Nucleus accumbens (tissue), 56 donors: ENCODE measurements at places on chromosomes 3 and 15.

GRCh38 chr3:194375473-194376240 lies 6.1 kb upstream of the LRRC15 start:
- DNase-seq, result no peak

DNA sequence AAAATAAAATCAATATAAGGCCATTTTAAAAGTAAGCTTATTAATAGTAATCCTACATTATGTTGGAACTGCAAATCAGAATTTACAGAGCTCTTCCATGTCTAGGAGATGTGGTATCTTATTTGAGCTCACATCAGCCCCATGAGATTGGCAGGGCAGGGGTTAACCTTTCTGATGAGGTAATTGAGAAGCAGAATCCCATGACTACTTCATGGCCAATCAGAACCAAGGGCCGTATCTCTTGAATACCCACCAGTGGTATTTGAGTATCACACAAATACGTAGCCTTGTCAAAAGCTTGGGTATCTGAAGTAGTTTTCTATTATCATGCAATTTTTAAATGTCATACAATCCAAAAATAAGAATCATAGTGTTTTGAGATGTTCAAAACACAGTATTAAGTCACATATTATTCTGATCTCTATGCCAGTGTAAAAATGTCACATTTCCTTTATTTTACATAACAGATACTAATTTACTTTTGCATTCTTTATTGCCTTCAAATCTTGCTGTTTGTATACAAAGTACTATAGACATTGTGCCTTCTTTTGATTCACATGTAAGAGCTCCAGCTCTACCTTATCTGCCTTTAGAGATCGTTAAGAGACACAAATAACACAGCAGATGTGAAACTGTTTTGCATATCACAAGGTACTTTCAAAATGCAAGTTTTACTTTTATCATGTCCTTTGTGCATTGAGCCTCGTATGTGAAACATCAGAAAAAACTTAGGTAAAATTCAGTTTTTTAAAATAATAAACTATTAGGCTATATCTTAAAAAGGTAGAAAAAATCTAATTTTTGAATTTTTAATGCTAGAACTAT lies 251.7 kb upstream of the GOLGA6L4 start:
- no peak for DNase-seq

DNA sequence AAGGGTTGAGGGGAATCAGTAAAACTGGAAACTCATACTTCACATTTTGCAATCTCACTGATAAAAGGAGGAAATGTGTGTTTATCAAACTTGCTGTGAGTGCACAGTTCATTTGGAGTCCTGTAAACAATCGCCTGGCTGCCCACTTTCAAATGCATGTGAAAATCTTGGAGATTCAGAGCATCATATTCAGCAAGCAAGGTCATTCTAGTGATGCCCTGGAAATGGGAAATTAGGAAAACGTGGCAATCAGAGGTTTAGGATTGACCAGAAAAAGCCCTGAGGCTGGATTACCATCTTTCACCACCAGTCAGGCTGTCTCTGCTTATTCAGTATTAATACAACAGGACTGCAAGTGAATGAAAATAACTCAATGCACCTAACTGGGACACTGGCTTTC lies 23.9 kb downstream of the DPH6 start:
- no peak for DNase-seq

- no peak for DNase-seq
These were observed 29.1 kb downstream of the MEF2A start for GRCh38 chr15:99594916-99595315.

DNA sequence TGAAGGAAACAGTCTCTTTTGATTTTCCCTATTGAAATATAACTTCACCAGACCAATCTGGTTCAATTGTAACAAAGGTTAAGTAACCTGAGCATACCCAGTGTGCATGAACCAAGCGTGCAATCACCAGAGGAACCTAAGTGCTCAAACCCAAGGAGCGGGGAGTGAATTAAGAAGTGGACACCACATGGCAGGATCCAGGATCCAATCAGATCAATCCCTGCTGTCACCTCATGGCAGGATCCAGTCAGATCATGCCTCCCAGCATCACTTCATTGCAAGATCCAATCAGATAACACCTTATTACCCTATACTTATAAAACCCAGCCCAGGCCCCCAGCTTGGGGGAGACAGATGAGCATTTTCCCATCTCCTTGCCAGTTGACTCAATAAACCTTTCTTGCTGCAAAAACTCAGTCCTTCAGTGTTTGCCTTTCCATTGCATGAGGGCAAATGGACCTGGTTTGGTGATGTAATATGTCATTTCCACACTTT lies 38.9 kb upstream of the RNU6-1 start:
- DNase-seq, result no peak

GRCh38 chr3:117499189-117499870 lies 789.8 kb downstream of the TUSC7 start:
- no peak for DNase-seq

- no peak for DNase-seq
These were observed 8.5 kb upstream of the SYNM start for GRCh38 chr15:99096173-99096893.

GRCh38 chr3:149732234-149732633 lies 20.1 kb downstream of the COMMD2 start:
- DNase-seq, result no peak

- DNase-seq, result no peak
These were observed 19.3 kb downstream of the SLC51A start for GRCh38 chr3:196235452-196236122.

DNA sequence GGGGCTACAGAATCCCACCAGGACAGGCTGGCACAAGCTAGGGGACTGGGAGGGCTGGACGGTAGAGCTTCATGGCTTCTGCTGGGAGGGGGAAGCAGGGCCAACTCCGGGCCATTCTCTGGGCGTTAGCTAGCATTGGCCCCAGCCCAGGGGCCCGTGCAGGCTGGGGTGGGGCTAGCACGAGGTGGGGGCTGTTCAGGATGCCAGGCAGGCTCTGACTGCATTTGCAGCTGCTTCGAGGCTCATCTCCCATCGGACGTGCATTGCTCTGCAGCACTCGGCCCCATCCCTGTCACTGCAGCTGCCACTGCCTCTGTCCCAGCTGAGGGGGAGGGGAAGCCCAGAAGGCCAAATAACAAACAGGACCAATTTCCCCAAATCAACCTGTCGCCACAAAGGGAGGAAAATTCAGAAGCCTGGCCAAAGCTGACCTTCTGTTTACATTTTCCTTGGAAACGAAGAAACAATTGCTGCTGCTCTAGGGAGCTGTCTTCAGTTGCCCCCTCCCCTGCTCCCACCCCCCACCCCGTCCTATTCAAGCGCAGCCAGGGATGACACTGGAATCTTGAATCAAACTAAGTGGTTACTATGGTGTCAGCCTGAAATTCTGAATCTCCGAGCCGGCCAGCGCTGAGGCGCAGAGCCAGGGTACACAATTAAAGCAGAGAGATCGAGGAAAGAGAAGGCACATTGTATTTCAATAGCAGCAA lies 138.8 kb upstream of the PRR20G start:
- DNase-seq, result no peak

GRCh38 chr15:39415634-39416033 lies 165.2 kb upstream of the THBS1 start:
- no peak for DNase-seq

GRCh38 chr3:168001244-168001643 lies 94.5 kb downstream of the GOLIM4 start:
- DNase-seq, result no peak

DNA sequence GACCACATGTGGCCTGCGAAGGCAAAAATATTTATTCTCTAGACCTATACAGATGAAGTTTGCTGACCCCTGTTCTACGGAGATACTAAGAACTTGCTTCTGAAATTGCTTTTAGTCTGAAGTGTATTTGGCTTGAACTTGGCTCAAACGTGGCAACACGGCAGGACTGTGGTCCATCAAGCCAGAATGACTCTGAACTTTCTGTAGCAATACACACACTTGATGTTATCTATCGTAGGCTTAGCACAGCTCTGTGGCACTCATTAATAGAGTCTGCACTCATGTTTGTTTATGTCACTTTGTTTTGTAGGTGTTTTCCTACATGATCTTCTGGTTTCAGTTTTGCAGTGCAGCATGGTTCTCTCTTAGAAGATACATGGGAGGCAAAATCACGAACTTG lies 298.1 kb downstream of the ADAMTS17 start:
- DNase-seq, result no peak

GRCh38 chr3:69602112-69602511 lies 137.2 kb upstream of the MITF start:
- DNase-seq, result no peak

DNA sequence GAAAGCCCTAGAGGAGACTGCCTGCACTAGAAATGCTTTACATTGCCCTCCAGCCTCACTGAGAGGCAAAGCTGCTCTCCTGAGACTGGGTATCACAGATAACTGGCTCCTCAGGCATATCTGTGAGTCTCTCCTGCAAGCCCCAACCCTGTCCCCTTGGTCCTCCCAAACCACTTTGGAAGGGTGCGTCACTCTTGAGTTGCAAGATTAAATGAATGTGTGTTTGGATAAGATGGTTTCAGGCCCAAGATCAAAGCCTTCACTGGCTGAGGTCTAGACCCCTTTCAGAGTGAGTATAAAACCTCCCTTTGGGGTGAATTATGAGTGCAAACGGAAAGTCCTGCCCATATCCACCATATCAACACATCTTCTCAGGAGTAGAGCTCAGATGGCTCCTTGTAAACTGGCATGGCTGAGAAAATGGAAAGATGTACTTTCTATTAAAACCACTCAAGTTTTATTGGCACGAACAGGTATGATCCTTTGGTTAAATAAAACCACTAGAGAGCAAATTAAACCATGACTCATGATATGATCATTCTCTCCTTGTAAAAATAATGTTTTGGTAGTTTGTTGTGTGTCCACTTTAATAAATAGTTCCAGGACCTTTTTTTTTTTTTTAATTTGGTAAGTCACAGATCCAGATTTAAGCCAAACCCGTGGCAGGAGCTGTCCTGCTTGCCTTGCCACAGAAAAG lies 164.0 kb downstream of the CHST2 start:
- DNase-seq, result no peak

- no peak for DNase-seq
These were observed 82.5 kb downstream of the DCLK3 start for GRCh38 chr3:36681867-36682266.

GRCh38 chr3:13201851-13202250 lies 128.6 kb upstream of the IQSEC1 start:
- no peak for DNase-seq

- no peak for DNase-seq
These were observed at the start of gene KIF7 for GRCh38 chr15:89654847-89655805. Gene KIF7, minus strand, starts transcription at chr15:89655467. Its CDS starts 2,537 bp downstream, at chr15:89652930.

GRCh38 chr15:36832774-36833463 lies 253.5 kb downstream of the CDIN1 start:
- DNase-seq, result no peak

DNA sequence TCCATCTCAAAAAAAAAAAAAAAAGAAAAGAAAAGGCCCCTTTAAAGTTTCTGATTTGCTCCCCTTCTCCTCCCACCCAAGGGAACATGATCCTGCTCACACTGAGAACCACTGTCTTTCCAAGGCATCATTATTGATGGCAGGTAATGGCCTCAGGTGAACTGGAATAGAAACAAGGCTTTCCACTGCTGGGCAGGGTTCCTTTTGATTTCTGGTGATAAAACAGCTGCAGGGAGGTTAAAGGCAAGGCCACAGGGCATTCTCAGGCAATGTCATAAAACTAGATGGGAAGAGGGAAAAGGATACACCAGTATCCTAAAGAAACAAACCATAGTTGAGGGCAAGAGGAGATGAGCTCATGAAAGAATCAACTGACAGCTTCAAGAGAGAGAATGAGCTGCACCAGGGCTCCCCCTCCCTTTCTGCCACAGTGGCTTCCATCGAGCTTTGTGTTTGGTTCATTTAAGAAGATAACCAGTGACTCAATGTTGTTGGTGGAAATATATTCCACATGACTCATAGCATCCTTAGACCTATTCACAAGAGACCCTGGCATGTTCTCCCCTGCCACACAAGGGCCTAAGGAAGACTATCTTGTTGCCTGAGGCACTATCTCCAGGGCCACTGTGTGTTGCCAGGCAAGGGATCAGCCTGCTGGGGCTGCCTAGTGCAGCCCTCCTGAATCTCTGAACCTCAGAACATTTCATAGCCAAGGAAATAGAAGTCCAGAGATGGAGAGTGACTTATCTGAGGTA lies 86.4 kb downstream of the WDR76 start:
- no peak for DNase-seq

- no peak for DNase-seq
These were observed 193.8 kb downstream of the BCHE start for GRCh38 chr3:165643425-165643824.

DNA sequence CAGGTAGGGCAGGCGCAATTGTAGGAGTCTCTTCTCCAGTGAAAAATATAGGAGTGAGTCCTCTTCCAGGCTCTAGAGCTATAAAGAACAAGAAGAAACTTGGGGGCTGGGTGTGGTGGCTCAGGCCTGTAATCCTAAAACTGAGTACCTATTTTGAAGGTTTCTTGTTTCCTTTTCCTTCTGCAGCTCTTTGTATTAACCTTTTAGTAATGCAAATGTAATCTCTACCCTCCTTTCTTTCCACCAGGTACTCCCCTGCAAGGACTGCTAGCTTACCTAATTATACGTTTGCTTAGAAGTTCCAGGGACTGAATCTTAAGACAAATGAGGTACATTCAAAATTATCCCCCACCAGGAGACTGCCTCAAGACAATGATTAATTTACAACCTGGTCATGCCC lies 75.9 kb downstream of the CD47 start:
- DNase-seq, result no peak

DNA sequence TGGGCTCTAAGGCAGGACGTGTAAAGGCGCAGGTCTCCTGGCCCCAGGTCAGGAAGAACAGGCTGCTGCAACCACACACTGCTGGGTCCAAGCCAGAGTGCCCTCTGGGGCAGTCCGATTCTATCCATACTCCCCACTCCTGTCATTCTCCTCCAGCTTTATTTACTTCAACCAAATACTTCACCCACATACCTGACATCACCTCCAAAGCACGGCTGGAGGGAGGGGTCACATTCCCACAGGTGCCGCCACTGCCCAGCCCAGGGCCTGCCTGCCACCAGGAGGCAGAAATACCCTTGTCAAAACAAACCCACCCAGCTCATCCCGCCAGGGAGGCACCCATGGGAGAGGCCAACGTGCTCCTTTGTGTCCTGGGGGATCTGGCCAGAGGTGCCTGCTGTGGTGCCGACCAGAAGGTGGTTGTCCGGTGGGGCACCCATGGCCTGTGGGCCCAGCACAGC lies 100.4 kb downstream of the DAPK2 start:
- DNase-seq, result no peak
